ENCODE measurements at places on chromosomes 7 and 10.
A peak's percentile ranks its signal among the peaks of the same experiment; 100 is the strongest.

DNA sequence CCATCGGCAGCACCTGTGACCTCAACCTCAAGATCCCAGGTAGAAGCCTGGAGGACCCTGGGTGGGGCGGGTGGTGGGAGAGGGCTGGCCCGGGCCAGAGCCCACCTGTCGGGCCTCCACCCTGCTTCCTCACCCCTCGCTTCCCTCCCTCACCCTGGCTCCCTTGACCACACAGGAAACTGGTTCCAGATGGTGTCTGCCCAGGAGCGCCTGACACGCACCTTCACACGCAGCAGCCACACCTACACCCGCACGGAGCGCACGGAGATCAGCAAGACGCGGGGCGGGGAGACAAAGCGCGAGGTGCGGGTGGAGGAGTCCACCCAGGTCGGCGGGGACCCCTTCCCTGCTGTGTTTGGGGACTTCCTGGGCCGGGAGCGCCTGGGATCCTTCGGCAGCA is 8.9 kb upstream of the ATP6V1F start:
- no peak for DNase-seq

DNA sequence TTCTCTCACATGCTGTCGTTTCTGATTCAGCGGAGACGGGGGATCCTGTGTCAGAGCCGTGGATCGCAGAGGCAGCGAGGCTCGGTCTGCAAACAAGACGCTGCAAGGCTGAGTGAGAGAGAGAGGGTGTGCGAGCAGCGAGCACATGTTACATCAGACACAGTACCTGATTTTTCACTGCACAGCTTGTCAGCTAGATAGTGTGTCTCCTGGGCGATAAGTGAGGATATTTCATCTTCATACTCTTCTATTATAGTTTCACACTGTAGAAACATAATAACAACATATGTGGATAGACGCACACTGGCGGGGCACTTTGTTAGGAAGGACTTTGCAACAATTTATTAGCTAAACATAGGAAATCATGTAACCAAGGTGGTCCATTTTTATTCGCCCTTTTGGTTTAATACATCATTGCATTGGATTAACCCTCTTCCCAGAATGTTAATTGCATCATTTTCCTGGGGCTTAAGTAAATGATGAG is 39.5 kb downstream of the CNPY1 start:
- DNase-seq = no peak

- no peak for DNase-seq
Measured at GRCh38 chr7:17103170-17103569, 195.3 kb upstream of the AHR start.

DNA sequence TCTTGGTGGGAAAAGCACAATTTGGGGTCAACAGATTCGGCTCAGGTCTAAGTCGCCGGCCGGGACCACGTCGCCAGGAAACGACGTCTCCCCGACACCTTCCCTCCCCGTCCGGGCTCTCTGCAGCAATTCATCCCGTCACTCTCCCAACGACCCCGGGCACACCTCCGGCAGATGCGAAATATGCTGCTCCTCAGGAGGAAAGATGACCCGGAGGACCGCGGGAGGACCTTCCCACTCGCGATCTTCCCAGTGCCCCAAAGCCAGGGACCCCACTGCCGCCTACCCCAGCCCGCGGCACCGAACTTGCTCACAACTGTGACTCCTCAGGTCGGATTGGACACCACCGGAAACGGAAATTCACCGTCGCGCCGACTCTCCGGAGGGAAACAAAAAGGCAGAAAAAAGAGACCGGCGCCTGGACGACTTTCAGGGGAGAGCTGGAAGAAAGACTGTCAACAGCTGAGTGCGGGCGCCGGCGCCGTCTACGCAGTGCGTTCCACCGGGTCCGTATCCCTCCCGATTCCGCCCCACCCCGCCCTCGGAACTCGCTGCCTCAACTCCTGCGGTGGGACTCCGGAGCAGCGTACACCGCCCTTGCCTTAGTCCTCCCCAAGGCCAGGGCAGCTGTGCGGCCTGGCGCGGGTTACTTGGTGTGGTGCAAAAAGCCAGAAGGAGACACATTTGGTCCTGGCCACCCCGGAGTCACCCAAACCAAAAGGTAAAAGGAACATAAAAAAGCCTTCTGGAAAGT is 13.8 kb upstream of the SEC24C start:
- DNase-seq = peak; percentile 80

GRCh38 chr10:129896860-129897200 is 67.2 kb downstream of the EBF3 start:
- DNase-seq = no peak

- no peak for DNase-seq
Measured at GRCh38 chr7:98996150-98996552, 117.8 kb downstream of the TRRAP start.

- no peak for DNase-seq
Measured at GRCh38 chr7:4959306-4959705, 319 bp upstream of the MMD2 start.

DNA sequence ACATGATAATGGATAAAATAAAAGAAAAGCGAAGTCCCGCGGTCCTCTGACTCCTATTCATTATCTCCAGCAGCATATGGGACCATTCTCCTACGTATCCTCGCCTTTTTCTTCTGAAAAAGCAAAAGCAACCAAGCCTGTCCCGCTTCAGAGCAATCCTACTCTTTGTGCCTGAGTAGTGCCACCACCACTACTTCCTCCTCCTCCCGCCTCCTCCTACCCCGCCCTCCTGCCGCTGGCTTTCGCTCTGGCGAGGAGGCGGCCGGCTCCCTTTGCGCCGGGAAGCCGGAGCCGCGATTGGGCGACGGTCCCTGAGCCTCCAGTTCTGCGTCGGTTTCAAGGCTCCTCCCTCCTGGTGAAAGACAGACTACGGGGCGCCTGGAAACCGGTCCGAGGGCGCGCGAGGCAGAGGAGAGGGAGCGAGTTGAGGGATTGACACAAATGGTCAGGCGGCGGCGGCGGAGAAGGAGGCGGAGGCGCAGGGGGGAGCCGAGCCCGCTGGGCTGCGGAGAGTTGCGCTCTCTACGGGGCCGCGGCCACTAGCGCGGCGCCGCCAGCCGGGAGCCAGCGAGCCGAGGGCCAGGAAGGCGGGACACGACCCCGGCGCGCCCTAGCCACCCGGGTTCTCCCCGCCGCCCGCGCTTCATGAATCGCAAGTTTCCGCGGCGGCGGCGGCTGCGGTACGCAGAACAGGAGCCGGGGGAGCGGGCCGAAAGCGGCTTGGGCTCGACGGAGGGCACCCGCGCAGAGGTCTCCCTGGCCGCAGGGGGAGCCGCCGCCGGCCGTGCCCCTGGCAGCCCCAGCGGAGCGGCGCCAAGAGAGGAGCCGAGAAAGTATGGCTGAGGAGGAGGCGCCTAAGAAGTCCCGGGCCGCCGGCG is at the start of gene FZD1:
FZD1 (plus strand) TSS at position 388 of the 878 bp plus-strand sequence; CDS start at position 836, 448 bp downstream.
- no peak for DNase-seq

GRCh38 chr7:129513546-129513945 is 11.2 kb downstream of the SMKR1 start:
- DNase-seq = no peak

- no peak for DNase-seq
Measured at GRCh38 chr7:45570797-45571196, 3.4 kb upstream of the ADCY1 start.

GRCh38 chr7:28477041-28477442 is 64.7 kb downstream of the CREB5 start:
- no peak for DNase-seq

GRCh38 chr10:11080564-11080984 is 62.9 kb downstream of the CELF2 start:
- DNase-seq = no peak

DNA sequence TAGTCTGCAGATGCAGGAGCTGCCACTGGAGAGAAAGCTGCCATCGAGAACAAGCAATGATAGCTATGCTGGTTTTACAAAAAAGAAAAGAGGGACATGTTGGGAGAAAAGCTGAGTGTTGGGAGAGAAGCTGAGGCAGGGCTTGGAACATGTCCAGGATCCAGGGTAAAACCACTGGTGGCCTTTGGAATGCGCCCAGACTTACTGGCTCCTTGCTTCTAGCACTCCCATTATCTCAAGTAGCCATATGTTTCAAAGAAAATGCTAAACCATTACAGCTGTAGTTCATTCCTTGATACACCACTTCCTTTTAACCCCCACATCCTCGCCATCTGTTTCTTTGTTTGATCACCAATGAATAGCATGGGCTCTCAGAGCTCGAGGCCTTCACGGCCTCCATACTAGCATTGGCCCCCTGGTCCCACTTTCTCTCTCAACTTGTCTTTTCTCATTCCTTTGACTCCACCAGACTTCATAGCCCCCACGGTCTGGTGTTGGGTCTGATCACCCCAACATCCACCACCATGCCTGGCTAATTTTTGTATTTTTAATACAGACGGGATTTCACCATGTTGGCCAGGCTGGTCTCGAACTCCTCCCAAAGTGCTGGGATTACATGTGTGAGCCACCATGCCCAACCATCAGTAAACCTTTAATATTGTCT is 23.8 kb upstream of the PLAC9 start:
- DNase-seq = no peak

- DNase-seq = no peak
Measured at GRCh38 chr10:25565570-25565969, 368.5 kb upstream of the MYO3A start.

DNA sequence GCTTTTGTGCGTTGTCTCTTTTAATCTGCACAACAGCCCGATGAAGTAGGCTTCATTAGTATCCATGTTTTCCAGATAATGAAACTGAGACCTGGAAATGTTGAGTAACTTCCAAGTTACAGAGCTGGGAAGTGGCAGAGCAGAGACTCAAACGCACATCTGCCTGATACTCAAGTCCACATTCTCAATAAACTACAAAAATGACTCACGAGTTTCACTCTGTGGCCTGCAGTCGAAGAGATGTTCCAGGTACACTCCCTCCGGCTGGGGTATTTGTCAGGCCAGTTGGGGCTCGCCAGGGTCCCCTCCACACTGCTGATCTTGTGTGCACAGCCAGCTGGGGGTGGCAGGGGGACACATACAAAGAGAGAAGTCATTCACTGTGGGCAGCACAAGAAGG is 17.7 kb upstream of the OPALIN start:
- no peak for DNase-seq

DNA sequence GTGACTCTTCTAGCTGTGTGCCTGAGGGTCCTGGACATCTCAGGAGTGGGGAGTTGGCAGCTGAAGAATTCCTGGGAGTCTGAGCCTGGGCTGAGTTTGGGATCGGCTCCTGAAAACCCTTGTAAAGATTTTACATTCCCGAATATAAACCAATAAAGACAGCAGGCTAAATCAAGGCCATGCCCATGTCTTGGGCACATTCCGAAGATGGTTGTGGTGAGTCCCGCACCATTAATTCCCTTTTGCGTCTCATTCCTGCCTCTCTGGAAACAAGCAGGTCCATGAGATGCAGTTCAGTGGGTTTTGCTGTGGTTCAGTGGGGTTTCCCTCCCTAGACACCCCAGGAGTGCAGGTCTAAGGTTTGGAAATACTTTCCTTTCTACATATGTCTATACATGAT is 90.9 kb downstream of the COL26A1 start:
- no peak for DNase-seq

All from activated CD8-positive, alpha-beta memory T cell treated with anti-CD3 and anti-CD28 coated beads for 1 hour (primary cell).